Left ventricle myocardium inferior (tissue), 1 donor: ENCODE measurements at places on chromosomes 7 and 10. TPM values are rescaled to one million over a fixed set of nuclear protein-coding genes. Genes with fewer than 3 reads are reported as not detected.

Gene CHAT
- total RNA-seq = not detected

DNA sequence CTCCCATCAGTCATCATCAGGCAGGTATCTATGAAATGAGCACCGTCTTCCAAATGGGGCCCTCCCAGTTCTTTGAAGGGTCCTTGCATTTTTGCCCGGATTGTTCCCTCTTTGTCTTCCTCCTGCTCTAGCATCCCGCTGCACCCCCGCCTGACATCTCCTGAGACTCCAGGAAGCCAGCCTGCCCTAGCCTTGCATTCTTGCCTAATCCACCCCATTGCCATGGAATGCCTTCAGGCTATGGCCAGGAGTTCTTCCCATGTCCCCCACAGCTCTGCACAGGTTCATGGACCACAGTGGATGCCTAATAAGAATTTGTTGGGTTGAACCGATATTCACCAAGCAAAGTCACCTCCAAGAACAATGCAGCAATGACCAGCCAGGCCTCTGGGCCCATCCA lies 62.1 kb downstream of the ZMIZ1 start:
- DNase-seq = no peak

GRCh38 chr7:149381245-149381644 lies 79.6 kb downstream of the ZNF777 start:
- DNase-seq = no peak

- no peak for DNase-seq
Observed at GRCh38 chr7:107384025-107384424, 85.8 kb upstream of the GPR22 start.

DNA sequence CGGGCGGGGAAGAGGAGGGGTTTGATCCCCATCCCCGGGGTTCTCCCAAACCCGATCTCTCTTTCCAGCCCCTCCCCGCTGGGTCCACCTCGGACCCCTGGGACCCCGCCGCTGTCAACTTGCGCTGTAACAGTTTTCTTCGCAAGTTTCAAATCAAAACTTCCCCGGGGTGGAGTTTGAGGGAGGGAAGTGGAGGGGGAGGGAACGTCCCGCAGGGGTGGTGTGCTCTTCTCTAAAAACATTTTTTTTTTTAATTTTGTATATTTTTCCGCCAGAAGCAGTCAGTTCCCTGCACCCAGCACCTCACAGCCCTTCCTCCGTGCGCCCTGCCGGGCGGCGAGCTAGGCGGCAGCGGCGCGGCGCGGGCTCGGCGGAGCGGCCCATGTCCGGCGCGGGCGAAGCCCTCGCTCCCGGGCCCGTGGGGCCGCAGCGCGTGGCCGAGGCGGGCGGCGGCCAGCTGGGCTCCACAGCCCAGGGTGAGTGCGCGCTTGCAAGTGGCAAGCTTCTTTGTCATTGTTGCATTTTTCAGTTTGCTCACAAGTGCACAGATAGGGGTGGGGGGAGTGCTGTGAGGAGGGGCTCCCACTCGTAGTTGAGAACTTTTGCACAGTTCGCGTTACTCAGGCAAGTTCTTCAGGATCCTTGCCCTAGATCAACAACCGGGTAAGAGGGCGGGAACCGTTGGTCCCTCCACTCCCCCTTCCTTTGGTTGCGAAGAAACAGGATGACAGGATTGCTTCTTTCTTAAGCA lies 933 bp downstream of the MDFIC start:
- peak; percentile 28 for DNase-seq

GRCh38 chr10:95693071-95693667 lies 558 bp downstream of the TCTN3 start:
- no peak for DNase-seq

Gene NRP1
- total RNA-seq = 168 TPM

DNA sequence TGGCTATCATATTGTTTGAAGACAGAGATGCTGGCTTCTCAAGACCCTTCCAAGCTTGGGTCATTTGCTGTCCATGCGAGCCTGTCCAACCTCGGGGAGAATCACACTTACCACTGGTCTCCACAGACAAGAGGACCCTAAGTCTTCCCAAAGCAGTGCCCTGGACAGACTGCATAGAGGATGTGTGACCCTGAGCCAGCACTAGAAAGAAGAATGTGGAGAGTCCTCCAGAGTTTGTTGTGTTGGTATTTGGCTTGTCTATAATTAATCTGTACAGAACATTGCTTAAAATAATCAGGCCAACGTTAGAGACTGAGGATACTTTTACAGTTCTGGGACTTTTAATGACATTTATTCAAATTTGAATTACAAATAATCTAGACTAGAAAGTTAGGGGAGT lies 212.7 kb downstream of the TMEM178B start:
- DNase-seq = no peak

DNA sequence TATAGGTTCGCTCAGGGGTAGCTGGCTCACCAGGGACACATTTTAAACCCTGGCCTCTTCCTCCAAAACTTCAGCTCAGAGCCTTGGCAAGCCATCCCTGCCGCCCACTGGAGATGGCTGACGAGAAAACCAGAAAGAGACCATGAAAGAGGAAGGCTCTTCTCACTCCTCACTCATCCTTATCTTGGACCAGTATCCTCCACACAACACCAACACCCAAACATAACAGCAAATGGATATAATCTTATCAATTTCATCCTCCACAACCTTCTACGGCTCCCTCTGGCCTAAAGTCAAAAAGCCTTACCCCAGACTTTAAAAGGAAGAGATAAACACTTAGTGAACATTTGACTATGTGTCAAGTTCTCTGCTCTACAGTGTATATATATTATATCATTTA lies 26.9 kb downstream of the DLG5 start:
- DNase-seq = no peak

DNA sequence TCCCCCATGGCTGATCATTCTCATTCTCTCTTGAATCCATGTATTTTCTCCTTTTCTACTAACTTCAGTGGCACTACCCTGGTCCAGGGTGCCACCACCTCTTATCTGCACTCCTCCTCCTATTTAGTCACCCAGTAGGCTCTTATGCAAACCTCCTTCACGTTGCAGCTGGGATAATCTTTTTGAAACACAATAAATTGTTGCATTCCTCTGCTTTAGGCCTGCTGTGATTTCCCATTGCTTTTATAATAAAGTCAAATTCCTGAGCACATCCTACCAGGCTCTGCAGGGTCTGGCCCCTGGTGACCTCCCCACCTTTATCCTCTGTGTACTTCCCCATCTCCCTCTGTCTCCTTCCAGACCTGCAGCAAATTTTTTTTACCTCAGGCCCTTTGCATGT lies 112.7 kb upstream of the KIAA1217 start:
- DNase-seq = no peak

DNA sequence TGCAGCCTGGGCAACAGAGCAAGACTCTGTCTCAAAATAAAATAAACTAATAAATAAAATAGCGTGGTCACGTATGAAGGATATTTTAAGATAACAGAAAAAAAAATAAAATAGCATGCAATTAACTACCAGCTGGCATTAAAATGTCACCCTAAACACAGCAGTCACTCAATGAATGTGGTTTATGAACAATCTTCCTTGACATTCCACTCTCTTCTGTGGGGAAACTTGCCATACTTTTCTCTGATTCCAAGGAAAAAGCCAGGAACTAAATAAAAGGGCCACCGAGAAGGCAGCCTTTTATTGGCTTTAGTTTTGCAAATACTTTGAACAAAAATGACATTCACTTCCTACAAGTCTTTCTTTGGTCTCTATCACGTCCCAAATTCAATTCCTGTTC lies 266.6 kb downstream of the PARD3 start:
- no peak for DNase-seq

DNA sequence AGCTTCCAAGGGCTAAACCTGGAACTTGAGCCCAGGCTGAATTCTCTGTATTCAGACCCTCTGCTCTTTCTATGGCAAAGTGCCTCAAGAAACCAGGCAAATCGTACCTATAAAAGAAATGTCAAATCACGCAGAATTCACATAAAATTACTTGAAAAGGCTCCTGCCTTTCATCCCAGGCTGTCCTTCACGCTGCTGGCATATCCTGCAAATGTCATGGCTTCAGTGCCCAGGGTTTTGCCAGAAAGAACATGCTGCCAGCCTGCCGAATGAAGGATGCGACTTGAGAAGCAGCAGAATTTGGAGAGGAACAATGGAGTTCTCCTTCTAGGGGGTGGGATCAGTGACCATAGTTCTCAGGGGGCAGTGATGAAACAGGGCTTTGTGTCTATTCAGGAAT lies 602.5 kb upstream of the GALNT17 start:
- DNase-seq = no peak

Gene RFC2
- 8.7 TPM for total RNA-seq

Gene ST8SIA6
- total RNA-seq = 10.1 TPM

Gene INTS1
- total RNA-seq = 29.9 TPM

Gene ZCWPW1
- total RNA-seq = 4.6 TPM

DNA sequence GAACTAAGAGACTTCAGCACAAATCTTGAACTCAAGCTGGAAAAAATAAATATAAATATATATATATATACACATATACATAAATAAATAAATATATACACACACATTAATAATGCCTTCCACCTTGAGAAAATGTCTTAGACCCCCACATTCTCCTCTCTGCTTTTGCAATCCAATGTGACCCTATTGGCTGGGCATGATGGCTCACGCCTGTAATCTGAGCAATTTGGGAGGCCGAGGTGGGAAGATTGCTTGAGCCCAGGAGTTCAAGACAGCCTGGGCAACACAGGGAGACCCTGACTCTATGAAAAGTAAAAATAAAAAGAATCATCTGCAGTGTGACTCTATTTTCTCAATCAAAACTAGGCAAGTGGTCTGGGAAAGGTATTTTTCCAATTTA lies 424.1 kb upstream of the NFE2L3 start:
- no peak for DNase-seq

- DNase-seq = no peak
Observed at GRCh38 chr7:7223250-7223649, 40.9 kb downstream of the C1GALT1 start.

- DNase-seq = no peak
Observed at GRCh38 chr7:45702751-45703150, 128.6 kb downstream of the ADCY1 start.

GRCh38 chr7:26185844-26186180 lies 14.7 kb downstream of the HNRNPA2B1 start:
- no peak for DNase-seq

DNA sequence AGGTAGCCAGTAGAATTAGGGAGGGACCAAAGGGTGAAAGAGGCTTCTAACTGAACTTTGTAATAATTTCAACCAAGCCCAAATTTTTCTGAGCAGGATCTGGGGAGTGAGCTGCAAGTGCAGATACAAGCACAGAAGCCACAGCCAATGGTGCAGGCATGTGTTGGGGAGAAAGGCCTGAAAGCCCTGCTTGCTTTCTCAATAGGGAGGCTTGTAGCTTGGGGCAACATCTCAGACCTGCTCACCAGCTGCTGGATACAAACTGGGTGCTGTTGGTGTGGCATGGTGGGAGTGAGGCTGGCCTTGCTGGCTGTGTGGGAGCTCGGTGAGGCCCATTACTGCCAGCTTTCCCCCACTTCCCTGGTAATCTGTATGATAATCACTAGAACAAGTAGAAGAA lies 688.5 kb upstream of the SEMA3D start:
- DNase-seq = no peak

GRCh38 chr10:6473901-6474370 lies 106.1 kb downstream of the PRKCQ start:
- no peak for DNase-seq

- DNase-seq = no peak
Observed at GRCh38 chr10:30384701-30385201, 35.7 kb upstream of the MTPAP start.

DNA sequence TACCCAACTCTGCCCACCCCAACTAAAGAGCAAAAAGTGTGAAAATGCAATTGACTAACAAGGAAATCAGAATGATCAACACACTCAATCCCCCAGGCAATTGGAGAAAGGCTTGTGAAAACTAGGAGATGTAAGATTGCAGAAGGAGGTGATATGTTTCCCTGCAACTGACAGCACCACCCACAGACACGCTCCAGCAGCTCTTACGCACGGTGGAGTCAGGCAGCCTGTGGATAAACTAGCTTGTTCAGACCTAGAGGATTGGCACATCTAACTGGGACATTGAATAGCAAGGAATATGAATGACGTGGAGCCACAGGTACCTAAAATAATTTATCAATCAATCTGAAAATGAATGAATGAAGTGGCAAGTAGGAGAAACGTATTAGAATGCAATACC lies 125.7 kb upstream of the MYO3A start:
- DNase-seq = no peak

Gene GPR26
- total RNA-seq = not detected

- no peak for DNase-seq
Observed at GRCh38 chr10:8144496-8144895, 90.0 kb downstream of the GATA3 start.

DNA sequence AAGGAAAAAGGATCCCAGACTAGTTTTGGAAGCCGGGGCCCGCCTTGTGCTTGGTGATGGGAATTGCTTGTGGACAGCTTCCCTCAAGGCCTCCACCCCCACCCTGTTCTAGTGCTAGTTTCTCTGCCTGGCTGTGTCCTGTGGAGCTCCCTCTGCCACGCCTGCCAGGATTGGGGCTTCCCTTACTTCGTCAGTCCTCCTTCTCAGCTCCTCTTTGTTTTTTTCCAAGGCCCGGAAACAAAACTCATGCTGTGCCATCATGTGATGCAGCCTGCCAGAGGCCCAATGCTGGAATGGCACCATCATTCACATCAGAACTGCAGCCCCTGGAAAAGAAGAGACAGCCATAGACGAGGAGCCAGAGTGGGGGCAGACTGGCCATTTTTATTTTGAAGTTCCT lies 11.2 kb downstream of the YKT6 start:
- DNase-seq = no peak

Gene STEAP4
- total RNA-seq = 15.7 TPM

Gene PARD3
- 29.6 TPM for total RNA-seq

- no peak for DNase-seq
Observed at GRCh38 chr10:109861081-109861480, 62.2 kb downstream of the XPNPEP1 start.

DNA sequence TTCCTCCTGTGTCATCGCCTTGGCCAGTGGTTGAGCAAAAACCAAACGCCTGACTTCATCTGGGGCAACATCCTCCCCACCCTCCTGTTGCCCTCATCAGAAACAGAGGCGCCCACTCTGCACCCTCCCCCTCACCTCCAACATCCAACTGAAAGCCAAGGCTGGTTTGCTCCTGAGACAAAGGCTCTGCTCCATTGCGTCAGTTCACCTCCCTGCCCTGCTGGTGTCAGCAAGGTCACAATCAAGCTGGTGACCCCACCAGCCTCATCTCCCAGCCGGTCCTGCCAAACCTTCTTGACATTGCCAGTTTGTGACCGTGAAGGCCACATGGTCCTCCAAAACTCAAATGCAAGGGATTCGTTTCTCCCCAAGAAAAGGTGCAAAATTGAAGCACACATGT lies 131.7 kb upstream of the ADAM12 start:
- no peak for DNase-seq

Gene DNAH11
- 0.74 TPM for total RNA-seq

GRCh38 chr7:129569811-129570215 lies 41.7 kb upstream of the NRF1 start:
- no peak for DNase-seq

Gene SPDYE2
- not detected for total RNA-seq

Gene EPO
- not detected for total RNA-seq

Gene DLG5
- total RNA-seq = 8.9 TPM

GRCh38 chr10:15346440-15347141 lies 24.5 kb downstream of the FAM171A1 start:
- peak; percentile 43 for DNase-seq

Gene LMTK2
- 26.9 TPM for total RNA-seq

Gene HOGA1
- total RNA-seq = 47.1 TPM
